ENCODE measurements at places on chromosomes 4 and X. TPM values are rescaled to one million over a fixed set of nuclear protein-coding genes. Genes with fewer than 3 reads are reported as not detected.

SEPTIN11 gene
- total RNA-seq, result 56.7 TPM

SPANXA1 gene
- total RNA-seq, result not detected

SPANXN4 gene
- total RNA-seq, result not detected

FHDC1 gene
- total RNA-seq, result 0.39 TPM

TLR10 gene
- 2.0 TPM for total RNA-seq

ADD1 gene
- total RNA-seq, result 302 TPM

MBNL3 gene
- 27.0 TPM for total RNA-seq

BMPR1B gene
- total RNA-seq, result not detected

CORIN gene
- total RNA-seq, result 0.31 TPM

POU4F2 gene
- total RNA-seq, result not detected

KLF8 gene
- total RNA-seq, result 2.4 TPM

All from naive thymus-derived CD8-positive, alpha-beta T cell (primary cell).